ENCODE measurements at places on chromosomes 6 and 20.
A peak's percentile ranks its signal among the peaks of the same experiment; 100 is the strongest.

DNA sequence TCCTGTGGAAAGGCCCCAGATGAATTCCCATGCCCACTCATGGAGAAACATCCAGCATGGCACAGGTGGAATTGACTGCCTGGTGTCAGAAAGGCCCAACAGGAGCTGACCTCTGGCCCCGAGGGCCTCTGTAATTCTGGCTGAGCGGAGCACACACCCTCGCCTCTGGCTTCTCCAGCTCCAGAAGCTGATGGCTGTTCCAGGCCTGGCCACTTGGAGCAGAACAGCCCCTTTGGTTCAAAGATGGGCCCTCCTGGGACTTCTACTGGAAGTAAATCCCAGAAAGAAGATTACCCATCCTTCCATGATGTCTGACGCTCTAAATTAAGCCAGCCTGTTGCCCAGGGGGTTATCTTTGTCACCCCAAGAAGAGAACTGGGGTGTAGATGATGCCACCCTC lies 275.1 kb upstream of the CDH4 start:
- no peak for DNase-seq

GRCh38 chr6:87378947-87379346 lies 28.8 kb upstream of the CFAP206 start:
- no peak for DNase-seq

DNA sequence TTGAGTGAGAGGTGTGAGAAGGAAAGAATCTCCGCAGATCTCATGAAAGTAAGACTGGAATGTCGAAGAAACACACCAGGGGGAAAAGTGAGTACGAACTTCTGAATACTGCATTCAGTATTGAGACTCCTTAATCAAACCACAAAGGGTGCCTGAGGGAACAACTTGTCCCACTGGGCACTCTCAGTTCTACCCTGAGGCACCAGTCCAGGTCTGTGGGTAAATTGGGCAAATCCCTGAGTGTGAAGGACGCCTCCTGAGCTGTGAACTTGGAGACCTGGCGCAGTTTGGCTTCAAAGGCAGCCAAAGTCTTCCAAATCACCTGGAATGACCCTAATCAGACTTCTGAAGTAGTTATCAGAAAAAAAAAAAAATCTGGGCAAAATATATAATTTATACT lies 329.7 kb downstream of the BTBD9 start:
- no peak for DNase-seq

- peak; percentile 75 for DNase-seq
Observed at GRCh38 chr6:26064619-26065257, 22.5 kb upstream of the HFE start.

- DNase-seq, result peak; percentile 27
Observed at GRCh38 chr20:51095633-51096521, 73.0 kb upstream of the KCNG1 start.
